ENCODE measurements at places on chromosomes 4 and X.

DNA sequence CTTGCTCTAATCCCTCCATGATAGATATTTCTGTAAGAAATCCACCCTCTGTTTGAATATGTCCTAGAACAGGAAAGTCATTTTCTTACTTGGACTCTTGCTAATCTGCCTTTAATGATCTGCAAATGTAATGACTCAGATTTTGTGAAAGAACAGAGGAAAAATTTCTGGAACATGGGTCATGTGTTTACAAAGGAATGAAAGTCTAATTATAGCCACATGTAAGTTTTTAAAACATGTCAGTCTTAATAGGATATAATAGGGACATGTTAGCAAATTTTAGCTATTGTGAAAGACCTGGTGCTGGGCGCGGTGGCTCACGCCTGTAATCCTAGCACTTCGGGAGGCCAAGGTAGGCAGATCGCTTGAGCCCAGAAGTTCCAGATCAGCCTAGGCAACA is 47.6 kb downstream of the GRK4 start:
- DNase-seq: no peak

DNA sequence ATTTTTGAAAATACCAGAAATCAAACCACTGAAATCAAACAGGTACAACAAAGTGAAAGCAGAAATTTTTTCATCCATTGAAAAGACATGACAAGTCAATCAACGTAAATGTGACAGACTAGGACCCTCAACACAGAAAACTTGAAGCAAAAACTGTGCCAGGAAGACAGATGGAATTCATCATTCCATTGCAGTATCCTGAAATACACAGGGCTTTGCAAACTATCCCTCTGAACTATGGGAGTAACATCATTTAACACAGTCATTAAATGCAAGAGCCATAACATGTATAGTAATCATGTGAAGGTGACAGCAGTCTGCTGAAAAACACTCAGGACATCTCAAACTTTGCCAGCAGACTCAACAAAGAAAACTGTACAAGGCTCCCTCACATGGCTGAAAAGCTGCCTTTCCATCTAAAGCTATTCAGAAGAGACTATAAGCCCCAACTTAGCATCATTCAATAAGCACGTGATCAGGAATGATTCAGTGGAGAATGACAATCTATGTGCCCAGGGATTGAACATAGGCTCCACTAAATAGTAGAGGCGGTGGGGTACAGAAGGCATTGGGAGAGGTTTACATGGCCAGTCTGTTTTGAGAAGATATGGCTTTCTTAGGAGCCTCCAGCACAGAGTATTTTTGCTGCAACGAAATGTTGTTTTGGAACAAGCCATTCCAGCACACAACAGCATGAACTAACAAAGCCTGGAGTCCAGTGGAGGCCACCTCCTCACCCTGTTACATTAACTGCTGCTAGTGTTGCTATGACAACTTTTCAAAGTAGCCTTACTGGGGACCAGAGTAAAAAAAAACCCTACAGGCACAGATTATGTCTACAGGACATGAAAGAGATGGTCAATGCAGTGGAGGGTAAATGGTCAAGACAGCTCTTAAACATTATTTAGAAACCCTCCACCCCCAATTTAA is 274.5 kb upstream of the NOCT start:
- no peak for DNase-seq

- DNase-seq: no peak
Measured at GRCh38 chr4:121789455-121789854, 11.7 kb upstream of the EXOSC9 start.

- no peak for DNase-seq
Measured at GRCh38 chr4:142696334-142697122, 149.6 kb downstream of the INPP4B start.

DNA sequence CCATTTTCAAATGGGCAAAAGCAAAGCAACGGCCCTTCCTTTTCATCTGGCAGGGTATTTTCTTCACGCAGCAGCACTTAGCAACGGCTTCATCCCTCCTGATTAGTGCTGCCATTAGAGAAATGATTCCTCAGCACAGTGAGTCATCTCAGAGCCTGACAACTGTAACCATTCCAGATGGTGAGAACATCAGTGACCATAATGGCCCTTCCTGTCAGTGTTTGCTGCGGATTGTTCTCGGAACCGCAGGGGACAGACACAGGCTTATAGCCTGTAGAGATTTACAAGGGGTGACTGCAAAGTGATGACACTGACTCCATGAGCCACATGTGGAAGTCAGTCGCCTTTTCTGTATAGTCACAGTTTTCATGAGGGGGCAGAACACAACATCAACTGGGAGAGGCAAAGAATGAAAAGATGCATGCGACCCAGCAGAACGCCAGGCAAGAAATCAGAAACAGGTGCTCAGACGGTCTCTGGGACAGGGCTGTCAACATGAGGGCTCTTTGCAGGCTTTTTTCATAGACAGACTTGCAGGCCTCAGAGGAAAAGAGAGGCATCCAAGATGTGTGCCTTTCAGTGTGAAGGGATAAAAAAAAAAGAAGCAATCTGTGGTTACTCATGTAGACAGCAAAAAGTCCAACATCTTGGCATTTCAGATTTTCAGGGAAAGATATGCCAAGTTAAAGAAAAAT is 69.9 kb upstream of the FBXW7 start:
- no peak for DNase-seq

All from stimulated activated CD4-positive, alpha-beta T cell treated with anti-CD3 and anti-CD28 coated beads, Interleukin-12 subunit alpha, Interleukin-12 subunit beta, amount 100 ng/mL, for 4 hours (primary cell).